ENCODE measurements at places on chromosomes 1 and 21. TPM values are rescaled to one million over a fixed set of nuclear protein-coding genes. Genes with fewer than 3 reads are reported as not detected.

- H3K27me3 ChIP-seq: no peaks in the 10 kb centered on the region
- no peak for DNase-seq
- H3K4me3 ChIP-seq: no peak overlapping the region
- peak overlapping the region; percentile 41 for H3K27ac ChIP-seq
- H3K36me3 ChIP-seq: no peaks in the 10 kb centered on the region
- peaks cover 23% of the 10 kb centered on the region for H3K4me1 ChIP-seq
Measured at GRCh38 chr1:230972855-230973271, 5.8 kb downstream of the TTC13 start.

GRCh38 chr1:190551638-190552037 is 74.0 kb upstream of the BRINP3 start:
- H3K27me3 ChIP-seq: no peaks in the 10 kb centered on the region
- no peak overlapping the region for H3K27ac ChIP-seq
- no peak overlapping the region for H3K4me3 ChIP-seq
- no peaks in the 10 kb centered on the region for H3K4me1 ChIP-seq
- no peaks in the 10 kb centered on the region for H3K36me3 ChIP-seq
- no peak for DNase-seq

- no peaks in the 10 kb centered on the region for H3K27me3 ChIP-seq
- H3K36me3 ChIP-seq: no peaks in the 10 kb centered on the region
- H3K27ac ChIP-seq: no peak overlapping the region
- H3K4me3 ChIP-seq: no peak overlapping the region
Measured at GRCh38 chr1:204837440-204838084, 33.1 kb upstream of the NFASC start.

- no peak overlapping the region for H3K27ac ChIP-seq
- no peaks in the 10 kb centered on the region for H3K27me3 ChIP-seq
- no peak overlapping the region for H3K4me3 ChIP-seq
- H3K4me1 ChIP-seq: no peaks in the 10 kb centered on the region
Measured at GRCh38 chr1:162250004-162250730, 126.5 kb downstream of the SPATA46 start.

GRCh38 chr1:226820941-226821718 is 49.3 kb upstream of the PSEN2 start:
- no peaks in the 10 kb centered on the region for H3K36me3 ChIP-seq
- peak overlapping the region; percentile 79 for H3K27ac ChIP-seq
- no peak overlapping the region for H3K4me3 ChIP-seq
- peaks cover 28% of the 10 kb centered on the region for H3K4me1 ChIP-seq
- DNase-seq: peak; percentile 56

GRCh38 chr21:44253832-44254710 is 7.6 kb downstream of the DNMT3L start:
- H3K4me3 ChIP-seq: no peak overlapping the region
- no peaks in the 10 kb centered on the region for H3K36me3 ChIP-seq
- DNase-seq: peak; percentile 70
- peaks cover 4% of the 10 kb centered on the region for H3K4me1 ChIP-seq
- no peak overlapping the region for H3K27ac ChIP-seq

The SLC30A1 gene
- 15.3 TPM for total RNA-seq

The DMRTA2 gene
- 0.39 TPM for total RNA-seq

The FOXO6 gene
- 0.61 TPM for total RNA-seq

The CNKSR1 gene
- 42.7 TPM for total RNA-seq

The CLCA2 gene
- total RNA-seq: 0.57 TPM

The CFAP141 gene
- not detected for total RNA-seq

The CFHR4 gene
- total RNA-seq: not detected

The AGBL4 gene
- 1.8 TPM for total RNA-seq

All from upper lobe of left lung (tissue), 6 donors.